ENCODE measurements at places on chromosomes 7 and 10. TPM values are rescaled to one million over a fixed set of nuclear protein-coding genes. Genes with fewer than 3 reads are reported as not detected.

GRCh38 chr10:69338547-69339450, 60.5 kb downstream of the HK1 start:
- peaks cover 9% of the 10 kb centered on the region for H3K4me1 ChIP-seq
- no peak overlapping the region for H3K4me3 ChIP-seq
- DNase-seq, result no peak
- no peaks in the 10 kb centered on the region for H3K27me3 ChIP-seq

GRCh38 chr7:41125343-41125742, 577.5 kb downstream of the INHBA start:
- no peak overlapping the region for H3K4me3 ChIP-seq
- no peak for DNase-seq
- no peaks in the 10 kb centered on the region for H3K4me1 ChIP-seq
- no peak overlapping the region for H3K27ac ChIP-seq
- H3K27me3 ChIP-seq, result no peaks in the 10 kb centered on the region

CDC14C gene
- total RNA-seq, result not detected

GRCh38 chr10:69815104-69815503, 13.4 kb downstream of the COL13A1 start:
- H3K4me3 ChIP-seq, result no peak overlapping the region
- no peak overlapping the region for H3K27ac ChIP-seq
- no peaks in the 10 kb centered on the region for H3K27me3 ChIP-seq
- H3K36me3 ChIP-seq, result no peaks in the 10 kb centered on the region
- no peak for DNase-seq

DNA sequence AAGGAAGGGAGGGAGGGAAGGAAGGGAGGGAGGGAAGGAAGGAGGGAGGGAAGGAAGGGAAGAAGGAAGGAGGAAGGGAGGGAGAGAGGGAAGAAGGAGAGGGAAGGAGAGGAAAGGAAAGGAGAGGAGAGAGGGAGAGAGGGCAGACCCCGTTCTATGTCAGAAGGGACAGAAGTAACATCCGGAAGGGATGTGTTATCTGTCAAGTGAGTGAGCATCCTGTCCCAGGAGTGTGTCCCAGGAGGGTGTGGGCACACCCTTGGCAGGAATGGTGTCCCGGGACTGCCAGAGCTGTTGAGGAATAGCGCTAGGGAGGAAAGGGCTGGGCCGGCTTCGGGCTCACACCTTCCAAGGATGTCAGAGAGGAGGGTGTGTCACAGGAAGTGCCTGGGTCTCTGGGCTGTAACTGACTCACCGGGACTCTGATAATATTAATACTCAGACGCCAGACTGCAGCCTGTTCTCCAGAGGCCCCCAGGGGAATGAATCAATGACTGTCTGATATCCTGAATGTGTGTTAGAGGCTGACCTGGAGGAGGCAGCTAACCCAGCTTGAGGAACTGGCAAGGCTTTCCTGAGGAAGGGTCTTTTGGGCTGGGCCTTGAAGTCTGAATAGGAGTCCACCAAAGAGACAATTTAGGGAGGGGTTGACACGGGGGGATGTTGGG, 125.6 kb upstream of the TNRC18 start:
- no peaks in the 10 kb centered on the region for H3K27me3 ChIP-seq
- no peaks in the 10 kb centered on the region for H3K36me3 ChIP-seq
- no peaks in the 10 kb centered on the region for H3K4me1 ChIP-seq
- H3K4me3 ChIP-seq, result no peak overlapping the region

AVPI1 gene
- 17.1 TPM for total RNA-seq

PPP1R3A gene
- not detected for total RNA-seq

- no peak overlapping the region for H3K27ac ChIP-seq
- no peak for DNase-seq
- no peaks in the 10 kb centered on the region for H3K27me3 ChIP-seq
- no peak overlapping the region for H3K4me3 ChIP-seq
These were observed 85.4 kb upstream of the RSU1 start for GRCh38 chr10:16902606-16903005.

DNA sequence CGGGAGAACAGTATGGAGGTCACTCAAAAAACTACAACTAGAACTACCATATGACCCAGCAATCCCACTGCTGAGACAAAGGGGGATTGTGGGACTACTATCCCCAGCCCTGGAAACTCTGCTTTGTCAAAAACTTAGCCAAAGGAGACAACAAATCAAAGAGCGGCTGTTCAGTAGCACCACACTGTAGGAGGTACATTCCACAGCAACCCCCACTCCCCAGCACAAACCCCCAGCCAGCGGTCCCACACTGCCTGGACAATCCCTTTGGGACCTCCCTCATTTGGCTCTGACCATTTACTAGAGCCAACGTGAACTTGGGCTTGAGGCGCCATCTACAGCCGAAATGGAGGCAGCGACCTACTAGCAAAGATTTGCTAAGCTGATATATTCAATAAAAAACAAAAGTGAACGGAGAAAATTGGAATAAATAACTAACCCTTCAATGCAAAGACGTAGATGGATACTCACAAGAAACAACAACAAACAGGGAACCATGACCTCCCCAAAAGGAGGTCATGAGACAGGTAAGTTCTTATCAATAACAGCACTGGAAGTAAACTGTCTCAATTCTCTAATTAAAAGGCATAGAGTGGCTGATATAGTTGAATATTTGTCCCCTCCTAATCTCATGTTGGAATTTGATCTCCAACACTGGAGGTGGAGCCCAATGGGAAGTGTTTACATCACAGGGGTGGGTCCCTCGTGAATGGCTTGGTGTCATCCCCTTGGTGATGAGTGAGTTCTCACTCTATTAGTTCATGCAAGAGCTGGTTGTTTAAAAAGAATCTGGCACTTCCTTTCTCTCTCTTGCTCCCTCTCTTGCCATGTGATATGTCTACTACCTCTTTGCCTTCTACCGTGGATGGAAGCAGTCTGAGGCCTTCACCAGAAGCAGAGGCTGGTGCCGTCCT, 119.0 kb upstream of the KCNMA1 start:
- no peak overlapping the region for H3K27ac ChIP-seq
- no peaks in the 10 kb centered on the region for H3K36me3 ChIP-seq
- H3K4me3 ChIP-seq, result no peak overlapping the region
- no peaks in the 10 kb centered on the region for H3K27me3 ChIP-seq
- H3K4me1 ChIP-seq, result no peaks in the 10 kb centered on the region
- DNase-seq, result no peak

GRCh38 chr7:149474309-149475120, 13.7 kb upstream of the ZNF777 start:
- H3K36me3 ChIP-seq, result no peaks in the 10 kb centered on the region
- DNase-seq, result no peak
- no peaks in the 10 kb centered on the region for H3K4me1 ChIP-seq
- no peak overlapping the region for H3K4me3 ChIP-seq
- no peak overlapping the region for H3K27ac ChIP-seq
- no peaks in the 10 kb centered on the region for H3K27me3 ChIP-seq

GLUD1 gene
- 107 TPM for total RNA-seq

- H3K27me3 ChIP-seq, result no peaks in the 10 kb centered on the region
- peaks cover 3% of the 10 kb centered on the region for H3K4me1 ChIP-seq
- no peak for DNase-seq
- no peak overlapping the region for H3K27ac ChIP-seq
These were observed 140.5 kb downstream of the ARL4A start for GRCh38 chr7:12827920-12828319.

GRCh38 chr7:140778568-140778967, 82.1 kb downstream of the NDUFB2 start:
- H3K36me3 ChIP-seq, result no peaks in the 10 kb centered on the region
- no peaks in the 10 kb centered on the region for H3K4me1 ChIP-seq
- H3K4me3 ChIP-seq, result no peak overlapping the region
- H3K27ac ChIP-seq, result no peak overlapping the region
- DNase-seq, result no peak

LRRTM3 gene
- 0.93 TPM for total RNA-seq

STARD3NL gene
- 37.6 TPM for total RNA-seq

GRCh38 chr7:78306634-78307033, 508.1 kb downstream of the PHTF2 start:
- DNase-seq, result no peak
- H3K27ac ChIP-seq, result no peak overlapping the region
- no peaks in the 10 kb centered on the region for H3K4me1 ChIP-seq

TDRD1 gene
- total RNA-seq, result 0.19 TPM

Measured in aorta (tissue), 5 donors.